ENCODE measurements at places on chromosomes 16 and 17.

DNA sequence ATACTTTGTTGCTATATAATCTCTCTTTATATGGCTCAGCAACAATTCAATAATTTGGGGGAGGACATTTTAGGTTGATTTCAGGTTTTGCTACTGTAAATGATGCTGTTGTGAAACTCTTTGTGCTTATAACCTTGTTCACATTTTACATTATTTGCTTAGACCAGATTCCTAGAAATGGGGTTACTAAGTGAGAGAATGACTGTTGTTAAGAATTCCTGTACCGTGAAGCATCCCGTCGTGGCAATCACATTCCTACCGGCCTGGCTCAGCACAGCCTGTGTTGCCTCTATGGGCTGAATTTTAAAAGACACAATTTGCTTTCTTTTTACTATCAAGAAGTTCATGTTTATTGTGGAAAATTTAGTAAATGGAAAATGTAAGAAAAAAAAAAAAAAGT lies 31.4 kb downstream of the B9D1 start:
- no peak for DNase-seq

DNA sequence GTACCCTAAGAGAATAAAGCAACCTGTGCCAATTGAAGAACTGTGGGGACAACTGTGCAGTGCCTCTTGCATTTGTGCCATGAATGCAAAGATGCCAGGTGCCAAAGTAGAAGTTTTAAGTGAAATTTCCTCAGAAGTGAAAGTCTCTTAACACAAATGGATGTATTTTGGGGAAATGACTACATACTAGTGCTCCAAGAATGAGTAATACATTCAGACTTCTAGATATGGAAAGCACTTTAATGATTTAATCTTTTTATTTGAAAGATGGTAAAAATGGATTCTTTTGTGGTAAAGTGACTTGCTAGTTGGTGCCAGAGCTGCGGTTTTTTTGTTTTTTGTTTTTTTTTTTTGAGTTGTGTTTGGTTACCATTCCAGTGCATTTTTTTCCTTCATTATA lies 15.0 kb downstream of the UTP18 start:
- DNase-seq: no peak

GRCh38 chr16:73753931-73754330 lies 542.7 kb upstream of the PSMD7 start:
- DNase-seq: no peak

DNA sequence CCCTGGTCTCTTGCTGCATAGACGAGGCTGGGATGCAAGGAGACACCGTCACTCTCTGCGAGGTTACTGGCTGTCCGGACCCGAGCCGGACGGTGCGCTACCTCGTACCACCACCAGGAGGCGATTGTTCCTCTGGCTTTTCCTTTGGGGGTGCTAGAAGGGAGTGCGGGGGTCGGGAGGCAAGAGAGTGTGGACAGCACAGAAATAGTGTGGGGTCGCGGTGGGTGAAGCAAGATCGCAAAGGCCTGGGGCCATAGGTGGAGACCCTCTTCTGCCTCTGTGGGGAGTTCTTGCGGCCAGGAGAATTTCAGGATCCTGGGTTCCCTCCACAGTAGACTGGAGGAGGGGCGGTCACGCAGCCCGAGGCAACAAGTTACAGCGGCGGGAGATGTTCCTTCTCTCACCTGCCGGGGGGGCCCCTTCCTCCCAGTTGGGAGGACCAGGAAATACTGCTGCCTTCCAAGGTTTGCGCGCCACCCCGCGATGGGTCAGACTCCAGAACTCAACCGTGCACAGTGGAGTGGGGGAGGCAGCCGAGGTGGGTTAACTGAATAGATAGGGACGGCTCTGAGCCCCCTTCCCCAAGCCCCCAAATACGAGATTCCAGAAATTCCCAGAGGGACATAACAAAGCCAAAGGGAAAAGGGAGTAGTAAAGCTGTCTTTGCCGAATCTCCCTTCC lies 6.9 kb downstream of the PHOSPHO1 start:
- peak; percentile 72 for DNase-seq

- no peak for DNase-seq
Observed at GRCh38 chr16:47129755-47130435, 13.8 kb downstream of the NETO2 start.

GRCh38 chr17:80618304-80618703 lies 73.7 kb downstream of the RPTOR start:
- no peak for DNase-seq

GRCh38 chr16:6602405-6602804 lies 730.2 kb upstream of the RBFOX1 start:
- no peak for DNase-seq

DNA sequence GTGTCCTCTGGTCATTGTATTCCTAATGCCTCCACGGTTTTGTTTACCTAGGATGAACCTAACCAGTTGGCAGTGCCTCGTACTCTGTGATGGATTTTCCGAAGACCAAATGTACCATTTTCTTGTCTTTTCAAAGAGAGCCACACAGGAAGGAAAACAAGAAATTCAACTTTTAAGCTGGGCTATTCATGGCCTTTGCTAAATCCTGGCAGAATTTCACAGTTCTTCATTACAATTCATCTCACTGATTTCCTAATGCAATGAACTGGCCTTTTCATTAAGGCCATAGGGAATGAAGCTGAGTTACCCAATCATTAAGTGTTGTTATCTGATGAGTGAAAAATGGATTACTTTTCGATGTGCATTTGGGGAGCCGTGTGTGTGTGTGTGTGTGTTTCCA lies 7.9 kb upstream of the KCNJ16 start:
- DNase-seq: no peak

- peak; percentile 82 for DNase-seq
Observed at GRCh38 chr17:17783825-17784656, 52.7 kb downstream of the SREBF1 start.

DNA sequence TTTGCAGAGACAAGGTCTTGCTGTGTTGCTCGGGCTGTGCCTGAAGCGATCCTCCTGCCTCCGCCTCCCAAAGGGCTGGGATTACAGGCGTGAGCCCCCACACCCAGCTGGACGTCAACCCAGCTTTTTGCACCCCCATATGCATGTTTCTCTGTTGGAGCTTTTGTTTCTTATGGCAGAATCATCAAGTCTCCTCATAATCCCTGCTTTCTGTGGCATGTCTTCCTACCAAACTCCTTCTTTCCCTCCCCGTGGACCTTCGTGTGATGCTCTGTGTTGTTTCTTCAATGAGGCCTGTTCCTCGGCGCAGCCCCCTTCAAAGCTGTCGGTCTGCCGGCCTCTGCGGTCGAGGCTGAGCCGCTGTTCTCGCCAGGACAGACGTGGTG lies 71.6 kb downstream of the METRNL start:
- no peak for DNase-seq

- no peak for DNase-seq
Observed at GRCh38 chr17:79137015-79137788, 62.6 kb downstream of the ENGASE start.

GRCh38 chr17:33560871-33561270 lies 267.8 kb upstream of the ASIC2 start:
- no peak for DNase-seq

- no peak for DNase-seq
Observed at GRCh38 chr16:11414815-11415775, 69.8 kb downstream of the RMI2 start.

DNA sequence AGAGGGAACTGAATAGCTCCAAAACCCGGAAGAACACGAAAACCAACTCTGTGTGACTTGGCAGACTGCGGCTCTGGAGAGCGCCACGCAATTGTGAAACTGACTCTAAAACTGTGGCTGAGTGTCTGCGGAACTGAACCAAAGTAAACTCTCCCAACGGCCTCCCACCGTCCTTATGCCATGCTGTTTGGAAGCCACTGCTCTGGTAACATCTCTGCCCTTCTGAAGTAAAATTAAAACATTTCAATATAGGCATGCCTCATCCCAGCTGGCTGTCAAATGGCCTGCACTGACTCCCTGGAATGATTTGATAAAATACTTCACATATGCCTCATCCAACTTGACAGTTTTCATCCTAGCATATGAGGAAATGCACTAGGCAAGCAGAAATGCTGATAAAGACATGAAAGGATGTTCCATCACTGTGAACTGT lies 70.2 kb downstream of the PARN start:
- DNase-seq: no peak

- DNase-seq: no peak
Observed at GRCh38 chr16:68296693-68297092, 14.1 kb downstream of the SLC7A6OS start.

- DNase-seq: no peak
Observed at GRCh38 chr17:7005716-7006115, 6.7 kb upstream of the RNASEK start.

GRCh38 chr16:9351440-9351839 lies 260.0 kb downstream of the HAPSTR1 start:
- DNase-seq: no peak

GRCh38 chr16:23900480-23901177 lies 64.8 kb downstream of the PRKCB start:
- DNase-seq: no peak

DNA sequence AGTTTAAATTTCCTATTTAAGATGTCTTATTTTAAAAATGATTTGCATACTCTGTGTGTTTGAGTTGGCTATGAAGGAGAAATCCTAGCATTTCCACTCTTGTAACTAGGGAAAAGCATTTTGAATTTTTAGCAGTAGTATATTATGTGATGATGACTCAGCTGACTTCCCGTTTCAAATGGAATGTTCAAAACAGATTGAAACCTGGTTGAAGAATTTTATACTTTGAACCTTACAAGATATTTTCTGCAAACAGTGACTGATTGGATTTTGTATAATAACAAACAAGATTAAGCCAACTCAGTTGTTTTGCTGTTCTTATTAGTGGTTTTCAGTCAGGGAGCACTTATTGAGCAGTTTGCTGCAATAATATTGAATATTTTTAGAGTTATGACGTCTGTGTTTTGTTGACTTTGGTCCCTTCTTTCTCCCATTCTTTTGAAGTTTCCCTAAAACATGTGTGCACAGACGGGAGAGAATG lies 8.0 kb downstream of the TNRC6A start:
- DNase-seq: no peak

DNA sequence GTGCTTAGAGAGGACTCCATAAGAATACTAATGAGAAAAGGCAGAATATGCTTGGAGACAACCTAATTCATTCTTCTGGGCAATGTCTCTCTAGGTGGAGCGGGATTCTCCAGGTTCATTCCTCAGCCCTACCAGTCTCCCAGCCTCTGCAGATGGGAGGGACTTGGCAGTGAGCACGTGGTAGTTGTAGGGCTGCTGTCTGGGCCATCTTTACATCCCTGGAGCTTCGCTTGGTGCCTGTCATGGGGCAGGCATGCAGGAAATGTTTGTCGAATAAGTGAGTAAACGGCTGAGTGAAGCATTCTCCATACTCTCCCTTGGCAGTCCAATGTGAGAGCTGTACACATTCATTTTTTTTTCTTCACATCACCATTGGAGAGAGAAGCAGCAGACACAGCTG lies 387.5 kb downstream of the UTP18 start:
- no peak for DNase-seq

- DNase-seq: no peak
Observed at GRCh38 chr16:31274831-31275816, 15.3 kb downstream of the ITGAM start.

DNA sequence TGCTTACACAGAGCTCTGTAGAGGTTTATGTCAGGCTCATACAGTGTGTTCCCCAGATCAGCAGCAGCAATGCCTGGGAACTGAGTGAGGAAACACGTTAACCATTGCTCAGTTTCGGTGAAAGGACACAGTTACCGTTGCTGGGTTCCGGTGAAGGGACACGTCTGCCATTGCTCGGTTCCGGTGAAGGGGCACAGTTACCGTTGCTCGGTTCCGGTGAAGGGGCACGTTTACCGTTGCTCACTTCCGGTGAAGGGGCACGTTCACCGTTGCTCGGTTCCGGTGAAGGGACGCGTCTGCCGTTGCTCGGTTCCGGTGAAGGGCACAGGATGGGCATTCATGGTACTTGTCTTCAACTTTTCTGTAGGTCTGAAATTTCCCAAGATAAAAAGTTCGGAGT lies 81.7 kb downstream of the MRM3 start:
- DNase-seq: no peak

- no peak for DNase-seq
Observed at GRCh38 chr17:74547264-74547663, 1.3 kb upstream of the CD300C start.

DNA sequence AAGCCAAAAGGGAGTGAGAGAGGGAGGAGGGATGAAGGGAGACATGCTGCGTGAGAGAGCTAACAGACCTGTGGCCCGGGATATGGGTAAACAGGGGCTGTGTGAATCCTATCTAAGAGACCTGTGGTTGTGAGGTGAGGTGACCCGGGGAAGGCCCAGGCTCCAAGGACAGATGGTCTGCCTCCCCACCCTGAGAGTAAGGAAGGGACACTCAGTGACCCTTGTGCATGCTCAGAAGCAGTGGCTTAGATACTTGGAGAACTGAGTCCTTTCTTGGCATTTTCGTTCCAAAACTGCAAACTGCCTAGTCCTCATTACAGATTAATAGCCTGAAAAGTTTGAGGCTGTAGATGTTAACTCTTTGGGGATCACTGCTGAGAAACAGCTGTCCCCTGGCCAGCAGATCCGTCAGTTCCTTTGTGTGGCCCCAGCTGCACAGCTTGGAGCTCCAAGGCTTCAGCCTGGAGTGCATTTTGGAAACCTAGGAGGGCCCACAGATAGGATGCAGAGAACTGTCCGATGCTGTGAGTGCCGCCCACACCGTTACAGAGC lies 121.6 kb downstream of the SMG6 start:
- no peak for DNase-seq

DNA sequence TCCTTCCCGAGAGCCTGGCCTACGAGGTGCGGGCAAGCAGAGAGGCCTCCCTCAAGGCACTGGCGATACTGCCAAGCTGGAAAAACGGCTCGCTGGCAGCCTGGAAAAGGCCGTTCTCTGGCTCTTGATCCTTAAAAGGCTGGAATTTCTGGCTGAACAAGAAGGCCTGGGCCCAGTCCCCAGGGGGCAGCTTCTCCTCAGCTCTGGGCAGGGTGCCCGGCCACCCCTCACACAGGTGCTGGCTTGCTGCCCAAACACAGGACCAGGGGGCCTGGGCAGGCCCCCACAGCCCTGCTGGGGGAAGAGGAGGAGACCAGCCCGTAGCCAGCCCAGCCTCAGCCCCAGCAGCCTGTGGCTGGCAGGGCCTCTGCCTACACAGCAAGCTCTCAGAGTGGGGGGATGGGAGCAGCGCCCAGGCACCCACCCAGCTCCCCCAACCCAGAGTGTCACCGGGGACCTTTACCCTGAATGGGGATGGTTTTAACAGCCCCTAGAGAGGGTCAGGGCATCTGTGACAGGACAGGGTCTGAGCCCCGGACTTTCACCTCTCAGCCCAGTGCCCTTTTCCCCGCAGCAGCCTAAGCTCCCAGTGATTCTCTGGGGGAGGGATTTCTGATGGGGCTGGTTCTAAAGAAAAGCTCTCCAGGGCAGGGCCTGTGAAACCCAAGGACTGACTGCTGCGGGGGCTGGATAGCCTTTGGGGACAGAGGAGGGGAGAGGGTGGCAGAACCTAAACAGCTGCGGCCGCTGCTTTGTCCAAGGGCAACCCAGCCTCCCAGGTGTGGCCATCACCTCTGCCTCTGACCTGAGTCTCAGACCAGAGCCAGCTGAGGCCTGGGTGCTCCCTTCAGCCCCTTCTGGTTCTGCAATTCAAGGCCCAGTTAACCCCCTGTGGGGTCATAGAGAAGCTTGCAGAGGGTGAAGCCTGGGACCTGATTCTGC lies 38.6 kb upstream of the TOB1 start:
- no peak for DNase-seq

All from B cell (primary cell).